ENCODE measurements at places on chromosomes 6 and 20. TPM values are rescaled to one million over a fixed set of nuclear protein-coding genes. Genes with fewer than 3 reads are reported as not detected.

Gene C20orf141
- not detected for total RNA-seq

Gene MTFR2
- 6.0 TPM for total RNA-seq

Gene HLA-G
- not detected for total RNA-seq

Gene CALHM4
- not detected for total RNA-seq

Gene ECT2L
- not detected for total RNA-seq

Gene NRN1
- total RNA-seq: 7.4 TPM

Gene SOX18
- total RNA-seq: 1.7 TPM

Gene IL17A
- not detected for total RNA-seq

Gene TMEM14C
- 121 TPM for total RNA-seq

Gene PARD6B
- total RNA-seq: 6.8 TPM

Gene GNRH2
- total RNA-seq: not detected

Gene OR2H1
- total RNA-seq: not detected

Gene COL20A1
- total RNA-seq: 0.06 TPM

Gene MAPK14
- total RNA-seq: 26.5 TPM

Gene IMPG1
- not detected for total RNA-seq

Gene CRIP3
- total RNA-seq: not detected

Gene NKAIN2
- total RNA-seq: 3.7 TPM

Gene EFCAB8
- total RNA-seq: not detected

Gene SMLR1
- not detected for total RNA-seq

Gene LRRC1
- total RNA-seq: 3.2 TPM

Gene CDSN
- total RNA-seq: not detected

Gene NRSN1
- not detected for total RNA-seq

Gene TRIM15
- 0.12 TPM for total RNA-seq

Gene SMPDL3A
- total RNA-seq: 2.0 TPM

Gene GTSF1L
- total RNA-seq: not detected

Gene SLC22A2
- total RNA-seq: not detected

Gene BICRAL
- 7.3 TPM for total RNA-seq

Gene R3HDML
- not detected for total RNA-seq

Gene SIRPD
- total RNA-seq: not detected

Gene ENPP4
- total RNA-seq: 7.3 TPM

Gene CCM2L
- total RNA-seq: not detected

Gene FAM83C
- not detected for total RNA-seq

Gene OR2H2
- total RNA-seq: not detected

Gene SLC2A10
- total RNA-seq: 0.30 TPM

Gene LPIN3
- 7.6 TPM for total RNA-seq

Gene SLC52A3
- 0.02 TPM for total RNA-seq

Gene MYT1
- not detected for total RNA-seq

Gene UBD
- total RNA-seq: not detected

Gene CD40
- 4.2 TPM for total RNA-seq

All from NCI-H460 (cell line).